ENCODE measurements at places on chromosomes 16 and 17. TPM values are rescaled to one million over a fixed set of nuclear protein-coding genes. Genes with fewer than 3 reads are reported as not detected.
A peak's percentile ranks its signal among the peaks of the same experiment; 100 is the strongest.

- no peak overlapping the region for H3K4me3 ChIP-seq
- DNase-seq = no peak
- peaks cover 4% of the 10 kb centered on the region for H3K27me3 ChIP-seq
- no peak overlapping the region for H3K27ac ChIP-seq
These were observed 794 bp downstream of the TMEM235 start for GRCh38 chr17:78231991-78232858.

DNA sequence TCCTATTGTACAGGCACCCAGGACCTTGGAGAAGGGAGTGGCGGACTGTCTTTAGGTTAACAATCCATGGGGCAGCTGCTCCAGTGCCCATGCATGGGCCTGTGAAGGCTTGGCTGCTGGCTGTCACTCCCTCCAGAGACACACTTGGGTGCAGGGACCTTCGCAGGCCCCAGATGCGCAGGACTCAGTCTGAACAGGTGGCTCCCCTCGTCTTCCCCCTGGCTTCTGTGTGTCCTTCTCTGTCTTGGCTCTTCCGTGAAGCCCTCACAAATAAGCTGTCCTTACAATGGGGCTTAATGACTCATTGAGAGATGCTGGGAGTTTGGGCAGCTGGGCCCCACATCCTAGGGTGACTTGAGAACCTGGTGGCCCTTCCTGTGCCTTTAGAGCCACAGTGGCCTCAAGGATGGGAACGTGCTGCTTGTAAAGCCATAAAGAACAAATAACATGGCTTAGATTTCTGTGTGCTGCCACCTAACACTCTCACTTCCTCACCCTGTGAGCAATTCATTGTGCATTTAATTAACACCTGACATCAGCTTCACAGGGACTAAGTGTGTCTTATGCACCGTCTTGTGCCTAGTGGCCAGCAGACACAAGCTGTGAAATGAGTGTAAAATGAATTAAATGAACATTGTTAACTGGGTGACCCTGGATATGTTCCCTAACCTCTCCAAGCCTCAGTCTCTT lies 340.7 kb downstream of the SNX29 start:
- no peak for DNase-seq
- H3K4me1 ChIP-seq = no peaks in the 10 kb centered on the region
- no peaks in the 10 kb centered on the region for H3K36me3 ChIP-seq
- H3K27ac ChIP-seq = no peak overlapping the region

GRCh38 chr17:57447990-57448758 lies 191.9 kb downstream of the MSI2 start:
- no peak overlapping the region for H3K27ac ChIP-seq
- H3K36me3 ChIP-seq = no peaks in the 10 kb centered on the region
- no peak for DNase-seq
- no peak overlapping the region for H3K4me3 ChIP-seq
- H3K27me3 ChIP-seq = no peaks in the 10 kb centered on the region

PDE6G gene
- polyA plus RNA-seq = 2.6 TPM

GRCh38 chr16:66389256-66390176 lies 23.0 kb downstream of the CDH5 start:
- DNase-seq = no peak
- no peak overlapping the region for H3K4me3 ChIP-seq
- no peaks in the 10 kb centered on the region for H3K27me3 ChIP-seq
- no peak overlapping the region for H3K27ac ChIP-seq
- no peaks in the 10 kb centered on the region for H3K36me3 ChIP-seq

MEOX1 gene
- 1.5 TPM for polyA plus RNA-seq

RND2 gene
- 0.15 TPM for polyA plus RNA-seq

- DNase-seq = no peak
- H3K4me3 ChIP-seq = no peak overlapping the region
- H3K27ac ChIP-seq = no peak overlapping the region
- H3K36me3 ChIP-seq = no peaks in the 10 kb centered on the region
These were observed 52.6 kb downstream of the RBFOX3 start for GRCh38 chr17:79558091-79558900.

DNA sequence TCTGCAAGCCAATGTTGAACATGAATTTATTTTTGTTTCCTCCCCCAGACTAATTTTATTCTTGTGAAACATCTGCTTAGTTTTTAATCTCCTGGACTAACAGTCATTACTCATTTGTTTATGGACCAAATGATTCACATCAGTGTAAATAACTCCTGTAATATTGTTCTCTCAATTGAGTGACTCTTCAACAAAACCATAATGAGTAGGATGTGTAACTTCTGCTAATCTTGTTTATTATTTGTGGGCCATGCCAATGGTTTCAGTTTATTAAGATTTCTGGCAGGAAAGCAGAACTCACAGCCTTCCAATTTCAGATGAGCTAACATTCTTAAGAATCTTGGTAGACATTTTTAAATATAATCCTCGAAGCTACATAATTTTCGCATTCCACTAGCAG lies 1216.3 kb upstream of the GOT2 start:
- no peaks in the 10 kb centered on the region for H3K27me3 ChIP-seq
- no peak for DNase-seq
- no peaks in the 10 kb centered on the region for H3K36me3 ChIP-seq

DNA sequence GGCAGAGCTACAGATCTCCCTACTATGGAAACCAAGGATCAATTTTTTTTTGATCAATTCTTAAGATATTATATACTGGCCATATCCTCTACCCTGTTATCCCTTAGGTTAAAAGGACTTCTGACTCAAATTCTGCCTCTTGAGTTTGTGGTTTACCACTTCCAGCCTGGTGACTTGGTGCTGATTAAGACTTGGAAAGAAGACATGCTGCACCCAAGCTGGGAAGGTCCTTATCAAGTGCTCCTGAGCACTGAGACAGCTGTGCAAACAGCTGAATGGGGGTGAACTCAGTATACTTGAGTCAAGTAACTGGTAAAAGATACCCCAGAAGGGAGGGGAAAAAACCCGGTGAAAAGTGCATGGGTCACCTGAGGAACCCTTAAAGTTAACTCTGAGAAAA lies 20.5 kb upstream of the SPACA3 start:
- H3K27me3 ChIP-seq = no peaks in the 10 kb centered on the region
- no peak overlapping the region for H3K4me3 ChIP-seq
- H3K36me3 ChIP-seq = no peaks in the 10 kb centered on the region

MT3 gene
- 3.8 TPM for polyA plus RNA-seq

DNA sequence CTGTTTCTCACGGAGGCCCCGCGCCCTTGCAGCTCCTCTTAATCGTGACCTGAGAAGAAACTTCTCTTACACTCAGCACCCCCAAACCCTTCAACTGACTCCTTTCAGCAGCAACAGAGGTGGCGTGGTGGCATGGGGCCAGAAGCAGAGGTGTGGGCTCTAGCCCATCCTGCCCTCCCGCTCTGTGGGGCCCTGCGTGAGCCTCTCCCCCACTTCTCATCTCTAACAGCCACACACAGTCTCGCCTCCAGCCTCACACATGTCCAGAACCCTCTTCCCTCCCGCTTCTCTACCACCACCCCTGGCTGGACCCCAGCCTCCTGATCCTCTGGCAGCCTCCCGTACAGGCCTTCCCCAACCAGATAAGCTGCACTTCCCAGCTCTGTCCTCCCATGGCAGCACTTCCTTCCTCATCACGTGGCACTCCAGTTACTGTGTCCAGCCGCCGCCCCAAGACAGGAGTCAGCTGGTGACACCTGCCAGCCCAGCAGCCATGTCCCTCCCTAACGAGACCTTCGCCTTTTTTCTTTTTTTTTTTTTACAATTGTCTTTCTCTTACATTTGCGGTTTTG lies 30.5 kb downstream of the NSMCE1 start:
- no peak overlapping the region for H3K4me3 ChIP-seq
- peak overlapping the region; percentile 97 for H3K27ac ChIP-seq
- H3K4me1 ChIP-seq = peaks cover 63% of the 10 kb centered on the region
- DNase-seq = no peak
- no peaks in the 10 kb centered on the region for H3K36me3 ChIP-seq

DNA sequence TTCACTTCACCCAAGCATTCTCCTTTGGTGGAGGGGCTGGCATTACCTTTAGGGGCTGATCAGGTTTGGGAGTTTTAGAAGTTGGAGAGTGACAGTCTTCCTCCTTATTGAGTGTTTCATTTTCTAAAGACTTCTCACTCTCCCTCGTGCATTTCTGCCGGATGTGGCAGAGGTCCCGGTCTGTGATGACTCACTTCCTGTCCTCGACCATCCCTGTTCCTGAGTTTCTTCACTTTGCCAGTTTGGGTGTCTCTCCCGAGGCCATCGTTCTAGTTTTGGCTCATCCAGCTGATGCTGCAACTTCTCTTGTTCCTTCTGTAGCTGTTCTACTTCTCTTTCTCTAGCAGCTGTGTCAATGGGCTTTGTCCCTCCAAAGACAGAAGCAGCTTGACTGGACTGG lies 104.3 kb downstream of the PHKB start:
- no peaks in the 10 kb centered on the region for H3K27me3 ChIP-seq
- no peaks in the 10 kb centered on the region for H3K36me3 ChIP-seq
- no peak for DNase-seq
- H3K4me3 ChIP-seq = no peak overlapping the region
- no peak overlapping the region for H3K27ac ChIP-seq
